ENCODE measurements at places on chromosomes 3 and 15.

- no peak for DNase-seq
These were observed 20.2 kb downstream of the GBE1 start for GRCh38 chr3:81741216-81741615.

DNA sequence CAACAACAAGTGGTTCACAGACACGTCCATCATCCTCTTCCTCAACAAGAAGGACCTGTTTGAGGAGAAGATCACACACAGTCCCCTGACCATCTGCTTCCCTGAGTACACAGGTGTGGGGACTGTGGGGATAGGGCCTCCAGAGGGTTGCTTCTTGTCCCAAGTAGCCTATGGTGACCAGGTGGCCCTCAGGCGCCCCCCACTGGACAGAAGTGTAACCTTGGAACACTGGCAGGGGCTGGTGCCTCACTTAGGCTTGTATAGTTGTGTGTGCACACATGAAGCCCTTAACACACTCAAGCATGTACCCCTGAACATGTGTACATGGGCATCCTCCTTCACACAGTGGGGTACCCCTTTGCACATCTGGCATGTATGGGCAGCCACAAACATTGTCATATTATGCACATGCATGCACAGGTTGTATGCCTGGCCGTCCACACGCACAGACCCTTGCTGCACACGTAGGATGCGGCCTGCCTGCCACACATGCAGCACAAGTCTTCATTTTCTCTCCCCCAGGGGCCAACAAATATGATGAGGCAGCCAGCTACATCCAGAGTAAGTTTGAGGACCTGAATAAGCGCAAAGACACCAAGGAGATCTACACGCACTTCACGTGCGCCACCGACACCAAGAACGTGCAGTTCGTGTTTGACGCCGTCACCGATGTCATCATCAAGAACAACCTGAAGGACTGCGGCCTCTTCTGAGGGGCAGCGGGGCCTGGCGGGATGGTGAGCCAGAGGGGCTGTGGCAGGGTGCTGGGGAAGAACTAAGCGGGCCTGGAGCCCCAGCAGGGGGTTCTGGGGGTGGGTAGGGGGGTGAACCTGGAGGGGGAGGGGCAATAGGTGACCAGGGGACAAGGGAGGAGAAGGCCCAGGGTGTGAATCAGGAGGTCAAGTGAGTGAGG is 11.7 kb upstream of the SEMA3B start:
- DNase-seq, result no peak

DNA sequence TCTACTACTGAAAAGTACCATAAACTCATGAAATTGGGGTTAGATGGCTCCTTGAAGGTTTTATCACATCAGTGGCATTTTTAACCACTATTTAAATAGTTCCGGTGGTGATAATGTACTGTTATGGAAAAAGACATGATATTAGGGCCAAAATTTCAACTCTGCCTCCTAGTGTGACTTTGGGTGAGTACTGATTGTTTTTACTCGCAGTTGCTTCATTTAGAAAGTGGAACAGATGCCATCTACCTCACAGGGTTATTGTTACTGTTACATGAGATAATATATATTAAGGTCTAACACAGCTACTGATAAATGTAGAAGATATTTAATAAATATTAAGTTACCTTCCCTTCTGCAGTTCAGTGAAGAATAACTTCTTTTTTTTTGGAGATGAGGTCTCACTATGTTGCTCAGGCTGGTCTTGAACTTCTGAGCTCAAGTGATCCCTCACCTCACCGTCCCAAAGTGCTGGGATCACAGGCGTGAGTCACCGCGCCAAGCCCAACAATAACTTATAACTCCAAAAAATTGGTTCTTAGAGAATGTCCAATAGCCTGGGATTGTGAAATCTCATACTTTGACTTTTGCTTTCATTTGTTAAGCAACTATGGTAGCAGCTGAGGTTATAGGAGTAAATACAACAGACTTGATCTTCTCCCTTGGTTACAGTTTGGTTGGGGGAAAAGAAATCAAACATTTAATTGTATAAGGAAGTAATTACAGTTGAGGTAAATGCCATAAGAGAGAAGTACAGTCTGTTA is 48.3 kb downstream of the MEF2A start:
- DNase-seq, result no peak

DNA sequence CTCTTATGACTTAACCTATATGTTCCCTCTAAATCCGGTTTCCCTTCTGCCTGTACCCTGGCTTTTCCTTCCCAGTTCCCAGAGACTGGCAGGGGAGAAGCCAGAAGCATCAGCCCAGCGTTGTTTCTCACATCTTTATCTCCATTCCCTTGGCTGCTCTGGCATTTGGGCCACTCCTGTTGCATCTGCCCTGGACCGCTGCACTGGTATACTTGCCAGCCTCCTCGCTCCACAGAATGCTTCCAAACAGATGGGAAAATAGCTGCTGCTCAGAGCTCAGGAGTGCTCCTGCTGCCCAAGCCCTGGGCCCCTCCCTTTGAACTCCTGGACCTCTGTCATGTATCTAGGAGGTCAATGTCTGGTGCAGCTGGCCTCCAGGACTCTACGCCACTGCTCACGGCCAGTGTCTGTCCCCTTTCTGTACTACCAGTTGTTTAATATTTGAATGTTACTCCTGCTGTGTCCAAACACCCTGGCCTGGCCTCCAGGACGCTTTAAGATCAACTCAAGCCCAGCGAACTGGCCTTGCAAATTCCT is 6.8 kb downstream of the SPINT1 start:
- no peak for DNase-seq

DNA sequence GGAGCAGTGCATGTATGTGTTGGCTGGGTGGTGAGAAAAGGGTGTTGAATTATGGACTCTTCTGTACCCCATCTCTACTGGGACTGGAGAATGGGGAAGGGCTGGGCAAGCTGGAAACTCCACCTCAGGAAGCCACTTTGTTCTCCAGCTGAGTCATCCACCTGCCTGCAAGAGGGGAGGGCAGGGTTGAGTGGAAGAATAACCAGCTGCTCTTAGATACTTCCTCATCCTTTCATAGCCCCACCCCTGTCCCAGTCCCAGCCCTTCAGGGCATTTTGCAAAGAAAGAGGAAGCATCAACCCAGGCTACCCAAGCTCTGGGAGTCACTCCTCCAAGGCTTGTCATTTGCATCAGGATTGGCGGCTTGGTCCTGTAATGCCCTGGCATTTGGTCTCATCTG is 33.1 kb downstream of the RAB11A start:
- DNase-seq, result no peak

DNA sequence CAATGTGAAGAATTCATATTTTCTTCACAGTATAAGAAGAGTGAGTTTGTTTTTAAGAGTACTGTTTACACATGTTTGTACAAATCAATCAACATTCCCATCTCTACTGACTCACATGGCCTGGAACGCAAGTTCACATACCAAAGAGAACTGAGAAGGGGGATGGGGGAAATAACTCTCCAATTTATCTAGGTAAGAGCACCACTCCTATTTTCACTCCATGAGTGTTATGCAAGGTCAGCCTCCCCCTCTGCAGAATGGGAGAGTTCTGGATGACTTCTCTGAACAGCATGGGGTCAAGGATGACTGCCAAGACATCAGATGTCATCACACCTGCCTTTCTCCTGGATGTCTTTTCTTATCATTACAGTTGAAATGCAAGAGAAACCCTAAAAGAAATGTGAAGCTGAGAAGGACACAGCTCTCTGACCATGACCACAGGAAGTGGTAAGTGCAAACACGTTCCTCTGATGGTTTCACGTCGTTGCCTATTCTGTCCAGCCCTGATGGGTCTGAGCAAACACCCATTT is 95.2 kb downstream of the SEMA6D start:
- no peak for DNase-seq

GRCh38 chr15:78101423-78102105 is 9.2 kb downstream of the SH2D7 start:
- DNase-seq, result no peak
